ENCODE measurements at places on chromosomes 12 and 14.

DNA sequence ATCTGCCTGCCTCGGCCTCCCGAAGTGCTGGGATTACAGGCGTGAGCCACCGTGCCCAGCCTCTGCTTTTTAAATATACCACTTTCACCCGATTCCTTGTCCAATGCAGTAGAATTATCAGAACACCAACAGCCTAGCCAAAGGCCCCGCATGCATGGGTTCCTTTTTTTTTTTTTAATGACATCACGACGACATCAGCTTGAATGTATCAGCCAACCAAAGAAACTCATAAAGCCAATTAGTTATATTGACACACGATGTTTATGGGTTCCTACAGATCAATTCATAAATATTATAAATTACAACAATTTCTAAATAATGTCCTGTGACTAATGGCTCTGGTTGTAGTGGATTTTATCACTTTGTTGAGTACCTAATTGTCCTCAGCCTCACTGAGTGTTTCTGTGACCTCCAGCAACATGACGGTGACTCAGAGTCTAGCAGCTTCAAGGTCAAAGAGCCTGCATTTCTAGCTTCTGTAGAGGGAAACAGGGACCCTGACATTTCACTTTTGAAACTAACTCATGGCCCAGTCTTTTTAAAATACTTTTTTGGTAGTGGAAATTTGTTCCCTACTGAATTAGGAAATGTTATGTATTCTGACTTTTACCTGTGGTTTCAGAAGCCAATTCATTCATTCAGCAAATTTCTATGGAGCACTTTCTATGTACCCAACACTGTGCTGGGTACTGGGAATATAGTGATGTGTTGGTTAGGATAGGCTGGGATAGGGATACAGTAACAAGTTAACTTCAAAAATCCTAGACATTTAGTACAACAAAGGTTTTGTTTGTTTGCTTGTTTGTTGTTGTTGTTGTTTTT lies 144.1 kb downstream of the SUDS3 start:
- no peak for DNase-seq

GRCh38 chr14:50057331-50057730 lies 59.0 kb downstream of the VCPKMT start:
- DNase-seq, result no peak

GRCh38 chr14:68603533-68604360 lies 189.1 kb downstream of the ZFP36L1 start:
- no peak for DNase-seq

DNA sequence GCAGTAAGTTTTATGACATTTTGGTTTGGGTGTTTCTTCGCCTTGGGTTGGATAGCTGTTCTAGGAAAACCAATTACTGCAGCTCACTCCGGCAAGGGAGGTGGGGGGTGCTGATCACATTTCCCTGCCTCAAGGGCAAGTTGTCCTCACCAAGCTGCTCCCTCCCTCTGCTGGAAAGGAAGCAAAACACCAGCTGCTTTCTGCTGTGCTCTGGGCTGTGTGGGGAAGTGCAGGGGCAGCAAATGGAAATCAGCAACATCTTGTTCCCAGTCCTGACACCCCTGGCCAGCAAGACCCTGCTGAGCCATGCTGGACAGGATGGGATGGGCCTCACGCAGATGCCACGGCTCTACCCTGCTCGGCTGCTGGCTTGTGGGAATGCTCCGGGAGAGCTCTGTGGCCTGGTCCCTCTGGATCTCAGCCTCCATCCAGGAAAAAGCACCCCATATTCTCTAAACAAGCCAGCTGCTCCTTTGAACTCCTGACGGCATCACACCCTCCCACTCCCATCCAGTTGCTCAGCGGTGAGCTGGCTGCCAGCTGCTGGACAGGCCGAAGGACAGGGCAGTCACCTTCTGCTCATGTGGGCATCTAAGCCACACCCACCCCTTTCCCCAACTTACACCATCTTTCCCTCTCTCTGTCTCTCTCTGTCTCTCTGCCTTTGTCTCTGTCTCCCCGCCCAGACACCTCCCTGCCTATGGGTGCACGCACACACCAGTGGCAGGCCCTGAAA lies 52.4 kb upstream of the EIF5 start:
- peak; percentile 35 for DNase-seq

DNA sequence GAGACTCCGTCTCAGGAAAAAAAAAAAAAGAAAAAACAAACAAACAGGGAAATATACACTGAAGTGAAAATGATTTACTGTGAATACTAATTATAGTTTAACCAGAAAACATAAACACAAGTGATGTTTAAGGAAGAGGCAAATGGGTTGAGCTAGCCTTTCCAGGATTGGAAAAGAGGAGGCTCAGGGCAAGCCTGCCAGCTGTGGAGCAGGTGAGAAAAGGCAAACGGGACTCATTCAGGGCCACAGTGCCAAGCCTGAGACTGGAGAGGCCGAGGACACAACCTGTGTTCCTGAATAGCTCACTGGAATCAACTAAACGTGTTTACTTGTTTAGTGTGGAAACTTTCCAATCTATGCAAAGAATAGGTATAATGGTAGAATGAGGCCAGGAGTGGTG lies 35.7 kb upstream of the MAPKAPK5 start:
- DNase-seq, result no peak
